ENCODE measurements at places on chromosomes 11 and 22.

- DNase-seq = no peak
Observed at GRCh38 chr11:19735157-19735908, 22.7 kb downstream of the NAV2 start.

DNA sequence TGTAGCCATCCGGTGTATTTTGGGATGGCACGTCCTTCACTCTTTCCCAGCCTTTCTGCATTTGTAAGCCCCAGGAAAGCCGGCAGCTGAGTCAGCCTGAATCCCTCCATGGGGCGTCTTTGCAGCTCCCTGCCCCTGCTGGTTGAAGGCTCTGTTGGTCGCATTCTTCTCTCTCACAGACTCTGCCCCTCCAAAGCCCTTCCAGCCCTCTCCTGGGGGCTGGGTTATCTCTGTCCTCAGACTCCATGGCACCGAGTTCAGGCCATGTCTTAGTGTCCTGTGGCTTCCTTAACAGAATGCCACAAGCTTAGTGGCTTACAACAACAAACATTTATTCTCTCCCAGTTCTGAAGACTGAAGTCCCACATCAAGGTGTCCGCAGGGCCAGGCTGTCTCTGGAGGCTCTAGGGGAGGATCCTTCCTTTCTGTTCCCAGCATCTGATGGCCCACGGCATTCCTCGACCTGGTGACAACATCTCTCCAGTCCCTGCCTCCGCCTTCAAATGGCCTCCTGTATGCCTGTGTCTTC is 62.2 kb downstream of the BCR start:
- no peak for DNase-seq

- no peak for DNase-seq
Observed at GRCh38 chr11:17277024-17277584, 565 bp downstream of the NUCB2 start.

- peak; percentile 78 for DNase-seq
Observed at GRCh38 chr11:72724851-72725723, 27.1 kb downstream of the ARAP1 start.

DNA sequence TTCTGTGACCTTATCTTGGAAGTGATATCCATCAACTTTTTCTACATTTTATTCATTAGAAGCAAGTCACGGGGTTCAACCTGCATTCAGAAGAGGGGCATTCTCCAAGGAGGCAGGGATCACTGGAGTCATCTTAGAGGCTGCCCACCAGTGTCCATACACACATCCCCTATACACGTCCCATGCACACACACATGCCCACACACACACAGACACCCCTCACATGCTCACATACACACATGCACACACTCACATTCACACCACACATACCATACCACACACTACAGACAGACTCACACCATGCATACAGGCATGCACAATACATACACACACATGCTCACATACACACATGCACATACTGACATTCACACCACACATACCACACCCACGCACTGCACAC is 884.7 kb downstream of the TBC1D22A start:
- no peak for DNase-seq

GRCh38 chr22:19355413-19356157 is 64.1 kb upstream of the CLTCL1 start:
- DNase-seq = no peak

- DNase-seq = no peak
Observed at GRCh38 chr11:62715150-62716130, 8.0 kb downstream of the GNG3 start.

- no peak for DNase-seq
Observed at GRCh38 chr11:12606597-12606996, 67.6 kb upstream of the TEAD1 start.

DNA sequence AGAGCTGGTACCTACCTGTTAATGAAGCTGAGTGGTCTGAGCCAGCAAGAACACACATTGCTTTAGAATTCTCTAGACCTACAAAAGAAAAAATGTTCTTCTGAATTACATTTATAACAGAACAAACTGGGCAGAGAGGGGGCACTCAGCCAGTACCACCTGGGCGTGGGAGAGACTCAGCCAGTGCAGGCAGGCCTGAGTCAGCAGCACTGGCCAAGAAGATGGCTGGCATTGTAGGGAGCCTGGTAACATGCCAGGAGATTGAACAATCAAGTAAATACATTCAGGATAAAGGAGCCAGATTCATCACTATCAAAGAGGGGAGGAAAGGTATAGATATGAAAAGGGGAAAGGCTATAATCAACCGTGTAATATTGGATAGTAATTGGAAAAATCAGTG is 19.9 kb downstream of the SERGEF start:
- no peak for DNase-seq

GRCh38 chr11:69358398-69359020 is 64.6 kb downstream of the MYEOV start:
- no peak for DNase-seq

GRCh38 chr11:118263695-118264568 is at the start of gene MPZL2:
MPZL2 (minus strand) TSS chr11:118264297; CDS start chr11:118264153, 144 bp downstream.
- DNase-seq = peak; percentile 23

GRCh38 chr22:32185821-32186220 is 19.1 kb downstream of the RFPL2 start:
- DNase-seq = no peak
